Pulmonary artery endothelial cell (primary cell): ENCODE measurements at places on chromosomes 7 and 10.

DNA sequence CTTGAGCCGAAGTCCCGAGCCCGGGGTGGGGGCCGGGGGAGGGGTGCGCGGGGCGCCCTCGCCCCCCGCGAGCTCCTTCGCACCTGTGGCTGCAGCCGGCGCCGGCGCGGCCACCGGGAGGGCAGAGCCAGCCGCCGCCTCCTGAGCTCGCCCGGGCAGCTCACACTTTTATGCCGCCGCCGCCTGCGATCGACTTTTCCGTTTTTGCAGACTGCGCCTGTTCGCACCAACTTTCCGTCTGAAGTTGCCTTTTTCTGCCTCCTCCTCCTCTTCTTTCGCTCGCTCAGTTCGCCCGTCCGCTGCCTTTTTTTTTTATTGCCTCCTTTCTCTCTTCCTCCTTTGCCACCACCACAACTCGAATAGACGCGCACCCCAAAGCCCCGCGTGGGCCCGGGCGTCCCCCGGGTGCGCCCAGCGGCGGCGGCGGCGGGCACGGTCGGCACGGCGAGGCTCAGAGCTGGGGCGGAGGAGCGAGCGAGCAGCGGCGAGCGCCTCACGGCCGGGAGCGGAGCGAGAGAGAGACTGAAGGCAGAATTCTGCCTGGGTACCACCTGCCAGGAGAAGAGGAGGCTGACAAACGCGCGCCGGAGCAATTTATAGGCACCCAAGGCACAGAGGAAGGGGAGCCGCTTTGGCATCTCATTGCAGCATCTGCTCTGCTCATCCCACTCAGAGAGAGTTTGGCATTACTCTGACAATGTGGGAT is at the start of gene C1QL3:
Gene C1QL3, minus strand, starts transcription at position 569 of the 706 bp plus-strand sequence. CDS start 814 bp downstream, outside the sequence.
- no peak for DNase-seq

- DNase-seq: no peak
Measured at GRCh38 chr10:132164761-132165278, 21.9 kb upstream of the DPYSL4 start.

GRCh38 chr7:92808006-92808405 is 28.4 kb downstream of the CDK6 start:
- DNase-seq: no peak

DNA sequence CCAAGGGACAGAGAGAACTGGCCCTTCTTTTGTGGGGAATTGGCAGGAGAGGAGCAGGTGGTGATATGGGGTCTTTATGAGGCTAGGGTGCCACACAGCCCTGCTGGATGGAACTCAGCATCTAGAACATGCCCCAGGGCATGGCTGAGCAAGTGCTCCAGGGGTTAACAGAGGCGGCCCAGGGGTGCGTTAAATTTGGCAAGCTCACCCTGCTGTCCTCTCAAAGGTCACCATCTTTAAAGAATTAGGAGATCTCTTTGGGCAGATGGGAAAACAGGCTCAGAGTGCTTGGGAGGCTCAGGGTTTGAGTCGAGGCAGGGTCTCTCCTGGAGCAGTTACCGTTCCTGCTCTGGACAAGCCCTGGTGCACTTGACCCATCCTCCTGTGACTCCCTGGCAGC is 21.4 kb upstream of the UNC5B start:
- no peak for DNase-seq

DNA sequence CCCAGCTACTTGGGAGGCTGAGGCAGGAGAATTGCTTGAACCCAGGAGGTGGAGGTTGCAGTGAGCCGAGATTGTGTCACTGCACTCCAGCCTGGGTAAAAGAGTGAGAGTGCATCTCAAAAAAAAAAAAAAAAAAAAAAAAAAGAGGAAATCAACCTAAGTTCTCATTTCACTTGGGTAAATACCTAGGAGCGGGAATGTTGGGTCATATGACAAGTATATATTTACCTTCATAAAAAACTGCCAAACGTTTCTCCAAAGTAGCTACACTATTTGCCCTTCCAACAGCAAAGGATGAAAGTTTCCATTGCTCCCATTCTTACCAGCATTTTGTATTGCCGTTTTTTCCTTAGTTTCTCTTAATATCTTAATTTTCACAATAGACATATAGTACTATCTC is 9.8 kb downstream of the P4HA1 start:
- DNase-seq: no peak

GRCh38 chr10:25614652-25615051 is 319.4 kb upstream of the MYO3A start:
- no peak for DNase-seq

DNA sequence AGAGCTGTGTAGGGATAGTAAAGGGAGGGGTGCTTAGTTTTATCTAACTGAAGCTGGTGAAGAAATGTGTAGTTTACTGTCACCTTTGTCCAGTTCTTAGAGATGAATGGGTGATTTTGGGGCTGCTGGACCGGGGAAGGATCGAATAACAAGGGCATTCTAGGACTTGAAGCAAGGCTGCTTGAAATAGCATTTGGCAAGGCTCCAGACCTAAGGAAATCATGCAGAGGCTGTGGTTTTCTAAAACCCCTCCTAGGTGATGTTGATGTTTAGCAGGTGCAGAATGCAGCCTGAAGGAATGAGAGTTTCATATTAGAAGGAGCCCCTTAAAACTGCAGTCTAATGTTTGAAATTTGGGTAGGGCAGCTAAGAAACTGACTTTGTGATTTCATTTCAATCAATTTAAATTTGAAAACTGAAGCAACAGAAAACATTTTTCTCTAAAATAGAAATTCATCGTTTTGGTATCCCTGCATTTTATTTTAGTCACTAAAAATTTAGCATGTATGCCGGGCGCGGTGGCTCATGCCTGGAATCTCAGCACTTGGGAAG is 68.5 kb downstream of the TET1 start:
- no peak for DNase-seq

DNA sequence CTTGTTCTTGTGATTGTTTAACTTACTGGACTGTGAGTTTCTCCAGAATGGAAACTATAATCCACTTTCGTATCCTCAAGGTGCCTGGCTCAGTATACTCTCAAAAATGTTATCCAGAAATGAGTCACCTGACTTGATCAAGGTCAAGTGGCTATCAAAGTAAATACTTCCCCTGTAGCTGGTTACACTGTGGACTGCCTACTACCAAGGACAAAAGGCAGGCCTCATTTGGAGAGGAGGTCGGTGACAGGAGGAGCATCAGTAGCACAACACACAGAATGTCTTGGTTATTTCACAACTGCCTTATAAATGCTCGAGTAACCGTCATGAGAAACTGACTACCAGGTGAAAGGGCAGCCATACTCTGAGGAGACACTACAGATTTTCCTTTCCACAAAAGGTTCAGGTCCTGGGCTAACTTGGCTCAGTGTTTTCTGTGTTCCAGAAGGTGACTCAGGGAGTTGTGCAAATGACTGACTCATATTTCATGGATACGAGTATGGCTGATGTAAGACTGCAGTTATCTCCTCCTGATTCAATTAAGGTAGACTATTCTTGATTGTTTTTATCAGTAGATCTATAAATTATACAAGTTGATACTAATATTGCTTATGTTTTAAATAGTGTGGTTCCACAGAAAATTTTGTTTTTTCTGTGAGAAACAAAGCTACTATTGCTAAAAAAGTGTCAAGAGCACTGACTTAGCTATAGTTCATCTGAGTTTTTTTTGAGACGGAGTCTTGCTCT is 4.2 kb upstream of the CCNY start:
- peak; percentile 33 for DNase-seq

DNA sequence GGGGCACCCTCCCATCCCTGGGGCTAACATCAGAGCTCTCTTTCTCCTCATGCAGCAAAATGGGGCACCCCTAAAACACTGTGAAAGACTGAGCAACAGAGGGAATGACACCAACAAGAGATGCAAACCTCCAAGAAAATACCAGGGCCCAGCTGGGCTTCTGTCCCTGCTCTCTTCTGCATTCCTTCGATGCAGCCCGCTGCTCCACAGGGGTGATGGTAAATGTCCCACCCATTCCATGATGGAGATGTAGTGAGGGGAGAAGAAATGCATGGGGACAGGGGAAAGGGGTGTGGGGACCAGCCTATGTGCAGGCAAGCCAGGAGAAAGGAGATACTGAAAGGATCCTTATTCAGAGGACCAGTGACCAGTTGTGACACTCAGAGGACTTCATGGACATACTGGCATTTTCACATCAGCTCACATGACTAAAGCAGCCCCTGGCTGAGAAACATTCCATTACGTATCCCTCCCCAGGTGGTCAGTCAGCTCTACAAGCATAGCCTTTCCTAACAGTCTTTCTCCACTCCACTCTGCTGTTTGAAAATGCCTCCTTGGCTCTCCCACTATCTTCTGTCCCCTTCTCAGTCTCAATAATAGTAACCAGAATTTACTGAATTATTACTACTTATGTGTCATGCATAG is 13.3 kb downstream of the SORBS1 start:
- no peak for DNase-seq

GRCh38 chr10:99976886-99977665 is 32.7 kb downstream of the DNMBP start:
- peak; percentile 59 for DNase-seq

DNA sequence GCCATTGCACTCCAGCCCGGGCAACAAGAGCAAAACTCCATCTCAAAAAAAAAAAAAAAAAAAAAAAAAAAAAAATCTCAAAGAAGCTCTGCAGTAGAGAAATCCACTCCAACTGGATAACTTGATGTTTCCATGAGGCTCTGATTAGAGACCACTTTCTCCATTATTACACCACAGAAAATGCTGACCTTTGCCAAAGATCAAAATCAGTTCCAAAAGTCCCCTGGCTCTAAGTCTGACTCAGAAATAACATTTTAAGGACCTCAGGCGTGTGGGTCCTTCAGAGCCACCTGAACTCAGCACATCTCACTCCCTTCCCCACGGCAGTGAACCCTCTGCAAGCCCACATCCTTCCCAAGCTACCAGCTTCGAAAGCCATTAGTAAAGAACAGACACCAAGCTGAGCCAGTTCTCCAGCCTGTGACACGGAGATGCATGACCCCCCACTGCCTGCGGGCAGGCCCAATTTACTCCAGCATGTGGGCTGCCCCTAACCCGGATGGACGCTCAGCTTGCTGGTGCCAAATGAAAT is 13.8 kb upstream of the TMEM120A start:
- no peak for DNase-seq

DNA sequence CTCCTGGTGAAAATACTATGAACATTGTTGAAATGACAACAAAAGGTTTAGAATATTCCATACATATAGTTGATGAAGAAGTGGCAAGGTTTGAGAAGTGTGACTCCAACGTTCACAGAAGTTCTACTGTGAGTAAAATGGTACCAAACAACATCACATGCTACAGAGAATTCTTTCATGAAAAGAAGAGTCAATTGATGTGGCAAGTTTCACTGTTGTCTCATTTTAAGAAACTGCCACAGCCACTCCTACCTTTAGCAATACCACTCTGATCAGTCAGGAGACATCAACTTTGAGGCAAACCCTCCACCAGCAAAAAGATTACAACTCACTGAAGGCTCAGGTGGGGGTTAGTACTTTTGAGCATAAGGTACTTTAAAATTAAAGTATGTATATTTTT is 693.3 kb downstream of the GRID1 start:
- DNase-seq: no peak

- DNase-seq: no peak
Measured at GRCh38 chr7:27109466-27110185, 7.1 kb upstream of the HOXA2 start.

DNA sequence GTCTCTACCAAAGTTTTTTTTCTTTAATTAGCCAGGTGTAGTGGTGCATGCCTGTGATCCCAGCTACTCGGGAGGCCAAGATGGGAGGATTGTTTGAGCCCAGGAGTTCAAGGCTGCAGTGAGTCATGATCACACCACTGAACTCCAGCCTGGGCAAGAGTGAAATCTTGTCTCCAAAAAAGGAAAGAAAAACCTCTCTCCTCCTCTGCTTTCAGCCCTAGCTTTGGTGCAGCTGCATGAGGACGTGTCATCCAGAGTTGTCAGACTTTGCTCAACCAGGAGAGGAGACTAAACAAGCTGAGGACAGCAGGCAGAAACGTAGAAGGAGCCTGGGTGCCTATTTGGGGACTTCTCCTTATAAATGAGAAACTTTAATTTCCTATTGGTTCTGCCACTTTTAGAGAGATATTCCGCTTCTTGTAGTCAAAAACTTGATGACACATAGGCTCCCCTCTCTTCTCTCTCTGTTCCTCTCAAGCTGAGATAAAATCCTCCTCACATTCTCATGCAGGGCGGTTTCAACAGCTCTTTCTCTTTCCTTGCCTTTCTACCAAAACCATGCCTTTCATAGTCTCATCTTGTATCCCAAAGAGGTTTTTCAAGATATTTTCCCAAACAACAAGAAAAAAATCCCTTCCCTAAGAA is 205.4 kb downstream of the ARHGAP12 start:
- no peak for DNase-seq

DNA sequence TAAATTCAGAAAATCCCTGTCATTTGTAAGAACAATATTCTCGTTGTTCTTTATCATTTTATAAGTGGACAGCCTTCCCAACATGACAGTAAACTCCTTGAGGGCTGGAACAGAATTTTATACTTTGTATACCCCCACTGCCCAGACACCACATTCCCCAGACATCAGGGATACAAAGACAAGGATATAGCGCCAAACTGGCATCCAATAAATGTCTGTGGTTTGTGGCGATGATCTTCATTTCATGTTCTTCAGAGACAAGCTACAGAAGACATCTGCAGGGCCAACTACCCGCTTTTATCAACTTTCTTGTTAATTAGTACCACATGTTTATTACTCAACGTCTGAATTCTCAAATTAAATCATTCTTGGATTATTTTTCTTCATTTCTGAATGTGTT is 155.9 kb downstream of the ATE1 start:
- no peak for DNase-seq

DNA sequence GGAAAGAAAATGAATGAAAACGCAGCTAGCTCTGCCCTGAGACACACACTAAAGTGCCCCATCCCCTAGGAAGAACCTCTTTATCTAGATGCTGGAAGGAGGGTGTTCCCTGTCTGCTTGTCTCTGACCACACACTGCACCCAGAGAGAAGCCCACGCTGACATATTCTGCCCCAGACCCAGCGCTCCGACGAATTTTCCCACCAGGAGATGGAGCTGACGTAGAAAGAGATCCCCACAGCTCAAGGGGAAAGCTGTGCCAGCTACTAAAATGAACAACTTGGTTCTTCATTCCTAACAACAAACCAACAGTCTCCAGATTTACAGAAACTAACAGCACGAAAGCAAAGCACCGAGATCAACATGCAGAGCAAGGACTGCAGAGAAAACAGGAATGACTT is 73.3 kb downstream of the KIAA1549 start:
- no peak for DNase-seq

GRCh38 chr10:2926918-2927660 is 140.3 kb upstream of the PFKP start:
- DNase-seq: no peak
